Ovary (tissue), 10 donors: ENCODE measurements at places on chromosomes 1 and 21. TPM values are rescaled to one million over a fixed set of nuclear protein-coding genes. Genes with fewer than 3 reads are reported as not detected.

- DNase-seq = peak; percentile 64
Measured at GRCh38 chr1:41383094-41383852, 22.0 kb downstream of the FOXO6 start.

DNA sequence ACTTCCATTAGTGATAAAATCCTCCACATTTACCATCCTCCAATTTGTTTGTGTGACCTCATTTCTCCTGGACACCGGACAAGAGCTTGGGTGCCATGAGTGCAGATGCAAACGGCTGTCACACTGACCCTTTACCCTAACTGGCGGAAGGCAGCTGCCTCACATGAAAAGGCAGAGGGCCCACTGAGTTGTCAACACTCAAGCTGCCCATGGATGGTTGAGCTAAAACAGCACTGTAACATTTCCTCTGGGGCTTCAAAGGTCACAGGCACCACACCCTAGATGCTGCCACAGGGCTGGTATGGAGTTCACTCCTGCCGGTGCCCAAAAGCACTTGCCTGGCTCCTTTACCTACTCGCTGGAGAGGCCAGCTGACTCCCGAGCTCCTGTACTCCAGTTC is 653.4 kb downstream of the KCNT2 start:
- DNase-seq = no peak

GRCh38 chr1:85351202-85351828 is 74.9 kb upstream of the BCL10 start:
- DNase-seq = no peak

DNA sequence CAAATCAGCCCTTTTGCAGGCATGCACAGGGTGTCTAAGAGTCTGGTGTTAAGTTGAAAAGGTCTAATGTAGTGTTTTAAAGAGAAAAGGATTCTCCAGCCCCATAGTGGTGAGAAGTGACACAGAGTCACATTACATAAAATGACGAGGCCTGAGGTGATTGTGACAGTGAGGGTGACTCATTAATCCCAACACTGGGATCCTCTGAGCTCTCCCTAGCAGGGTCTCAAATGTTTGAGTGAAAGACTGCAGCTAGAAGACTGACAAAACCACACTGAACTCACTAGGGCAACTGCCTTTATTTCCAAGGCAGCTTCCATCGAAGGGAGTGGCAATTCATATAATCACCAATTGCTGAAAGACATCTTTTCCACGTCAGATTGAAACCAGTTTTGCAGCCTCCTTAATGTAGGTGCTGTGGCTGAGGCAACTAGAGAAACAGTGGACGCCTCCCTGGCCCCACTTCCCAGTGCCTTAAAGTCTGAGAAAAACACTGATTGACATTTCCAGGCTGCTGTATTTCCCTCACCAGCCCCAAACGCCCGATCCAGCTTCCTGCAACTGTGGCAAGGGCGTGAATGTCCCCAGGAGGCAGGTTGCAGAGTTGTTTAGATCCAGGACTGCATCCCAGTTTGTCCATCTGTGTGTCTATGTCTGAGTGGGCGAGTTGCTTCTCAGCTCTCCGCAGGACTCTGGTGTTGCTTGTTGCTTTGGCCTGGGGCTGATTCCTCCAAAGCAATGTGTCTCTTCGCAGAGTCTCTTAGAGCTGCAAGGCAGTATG is 81.4 kb downstream of the RUNX1 start:
- no peak for DNase-seq

SERTAD4 gene
- total RNA-seq = 1.8 TPM

GRCh38 chr1:25194572-25195020 is 37.7 kb downstream of the SYF2 start:
- no peak for DNase-seq

DNA sequence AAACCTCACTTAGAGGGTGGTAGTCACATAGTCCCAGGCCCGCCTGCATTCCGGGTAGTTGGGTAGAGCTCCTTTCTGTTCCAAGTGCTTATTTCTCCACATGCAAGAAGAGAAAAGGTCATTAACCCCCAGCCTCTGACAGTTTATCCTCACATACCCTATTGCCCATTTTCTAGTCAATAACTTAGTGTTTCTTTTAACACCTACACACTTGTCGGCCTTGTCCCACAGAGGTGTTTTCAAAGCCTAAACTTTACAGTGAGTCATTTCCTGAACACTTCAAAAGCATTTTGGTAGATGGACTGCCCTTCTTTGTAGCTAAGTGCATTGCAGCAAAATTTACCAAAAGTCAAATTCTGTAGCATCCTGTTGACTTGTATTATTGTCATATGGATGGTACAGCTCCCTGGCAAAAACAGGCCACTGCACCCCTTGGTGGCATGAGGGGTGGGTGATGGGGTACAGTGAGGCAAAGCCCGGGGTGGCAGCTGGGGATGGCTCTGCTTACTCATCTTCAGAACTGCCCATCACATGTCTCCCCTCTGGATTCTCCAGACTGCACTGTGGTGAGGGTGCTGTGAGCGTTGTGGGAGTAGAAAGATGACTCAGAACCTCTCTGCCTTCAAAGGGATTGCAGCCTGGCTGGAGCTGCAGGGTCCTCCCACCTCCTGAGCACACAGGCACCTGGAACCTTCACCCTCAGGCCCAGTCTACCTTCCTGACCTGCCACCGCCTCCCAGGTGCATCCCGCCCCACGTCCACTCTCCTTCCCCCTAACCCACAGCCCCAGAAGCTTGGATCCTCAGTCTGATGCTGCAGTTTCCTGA is 45.8 kb upstream of the DMRTB1 start:
- DNase-seq = no peak

NAXE gene
- total RNA-seq = 74.2 TPM

- DNase-seq = no peak
Measured at GRCh38 chr1:150963321-150964163, 11.1 kb downstream of the CERS2 start.

TDRD10 gene
- total RNA-seq = 7.3 TPM

ASPM gene
- total RNA-seq = 0.10 TPM

- DNase-seq = peak; percentile 49
Measured at GRCh38 chr1:64471218-64472039, 1.5 kb downstream of the CACHD1 start.

DNA sequence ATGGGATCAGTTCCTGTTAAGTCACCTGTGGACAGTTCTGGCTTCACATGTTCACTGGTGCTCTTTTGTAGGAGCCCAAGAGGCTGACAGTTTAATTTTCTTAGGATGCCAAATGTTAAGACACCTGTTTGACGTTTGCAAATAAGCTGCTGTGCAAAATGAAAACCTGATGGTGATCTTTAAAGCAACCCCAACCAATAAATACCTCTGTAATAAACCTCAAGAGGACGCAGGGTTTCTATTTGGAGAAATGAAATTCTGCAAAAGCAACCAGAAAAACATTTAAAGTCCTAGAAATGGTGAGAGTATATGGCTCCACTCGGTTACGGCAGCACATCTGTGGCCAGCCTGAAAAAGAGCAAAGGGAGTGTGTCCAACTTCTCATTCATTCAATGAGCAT is 5.7 kb upstream of the RHEX start:
- no peak for DNase-seq

GRCh38 chr1:23593556-23594148 is 34.4 kb upstream of the ID3 start:
- no peak for DNase-seq

DNA sequence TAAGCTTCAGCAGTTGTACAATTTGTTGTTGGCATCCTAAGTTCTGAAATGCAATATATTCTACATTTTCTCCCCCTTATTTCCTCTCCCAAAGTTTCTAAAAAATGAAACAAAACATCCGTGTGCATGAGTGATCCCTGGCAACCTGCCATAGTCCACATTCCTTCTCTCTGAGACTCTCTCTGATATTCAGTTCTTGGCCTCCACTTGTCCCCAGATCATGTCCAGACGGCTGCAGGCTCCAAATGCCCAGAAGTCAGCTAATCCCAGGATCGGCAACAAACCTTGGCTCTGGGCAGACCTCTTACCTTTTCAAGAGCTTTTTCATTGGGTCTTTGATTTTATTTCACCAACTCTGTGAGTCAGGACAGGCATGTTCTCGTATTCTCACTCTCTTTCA is 187.8 kb downstream of the ETS2 start:
- no peak for DNase-seq
